ENCODE measurements at places on chromosomes 3 and 15.

DNA sequence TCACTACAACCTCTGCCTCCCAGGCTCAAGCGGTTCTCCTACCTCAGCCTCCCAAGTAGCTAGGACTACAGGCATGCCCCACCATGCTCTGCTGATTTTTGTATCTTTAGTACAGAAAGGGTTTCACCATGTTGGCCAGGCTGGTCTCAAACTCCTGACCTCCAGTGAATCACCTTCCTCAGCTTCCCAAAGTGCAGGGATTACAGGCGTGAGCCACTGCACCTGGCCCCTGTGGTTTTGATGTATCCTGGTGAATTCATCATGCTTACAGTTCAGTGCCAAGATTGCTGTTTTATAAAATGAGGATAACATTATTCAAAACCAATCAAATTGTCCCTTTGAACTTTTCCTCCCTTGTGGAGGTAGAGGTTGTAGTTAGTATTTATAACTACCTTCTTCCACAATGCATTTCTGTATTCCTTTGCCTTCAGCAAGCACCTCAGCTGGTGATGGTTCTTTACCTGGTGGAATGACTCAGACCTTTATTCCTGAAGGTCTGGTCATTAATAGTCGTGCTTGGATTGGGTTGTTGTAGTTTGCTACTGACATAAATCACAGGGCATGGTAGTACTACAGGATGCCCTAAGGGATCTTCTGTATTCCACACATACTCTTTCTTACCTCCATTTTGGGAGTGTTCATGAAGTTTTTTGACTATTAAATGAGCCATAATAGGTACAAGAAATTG is 76.9 kb downstream of the UBP1 start:
- no peak for DNase-seq

DNA sequence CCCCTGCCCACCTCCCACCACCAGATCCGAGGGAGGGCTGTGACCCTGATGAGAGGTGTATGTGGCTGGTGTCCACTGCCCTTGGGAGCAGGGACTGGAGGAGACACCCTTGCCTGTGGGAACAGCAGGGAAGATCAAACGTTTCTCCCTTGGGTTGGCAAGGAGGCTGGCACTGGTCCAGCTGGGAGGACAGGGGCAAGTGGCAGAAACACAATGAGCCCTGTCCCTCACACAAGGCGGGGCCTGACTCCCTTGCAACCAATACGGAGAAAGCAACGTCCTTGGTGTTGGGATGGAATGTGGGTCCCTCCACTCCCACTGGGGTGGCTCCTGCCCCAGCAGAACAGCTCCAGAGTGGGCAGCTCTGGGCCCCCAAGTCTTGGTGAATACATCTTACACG is 5.2 kb downstream of the HYAL2 start:
- no peak for DNase-seq

DNA sequence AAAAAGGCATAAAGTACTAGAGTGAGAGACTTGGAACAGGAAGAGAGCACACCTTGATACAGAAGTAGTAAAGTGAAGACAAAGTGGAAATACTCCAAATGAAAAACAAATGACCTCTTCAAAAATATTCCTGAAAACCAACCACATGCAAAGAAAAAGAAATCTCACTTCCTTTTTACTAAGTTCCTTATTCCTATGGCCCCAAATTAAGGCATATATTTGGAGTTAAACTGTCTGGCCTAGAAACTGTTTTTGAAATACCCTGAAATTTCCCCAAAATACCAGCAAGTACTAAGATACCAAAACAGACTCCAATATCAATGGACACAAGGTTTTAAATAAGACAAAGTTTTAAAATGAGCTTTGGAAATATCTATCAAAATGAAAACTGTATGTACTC is 58.2 kb downstream of the ZNF148 start:
- DNase-seq: no peak

DNA sequence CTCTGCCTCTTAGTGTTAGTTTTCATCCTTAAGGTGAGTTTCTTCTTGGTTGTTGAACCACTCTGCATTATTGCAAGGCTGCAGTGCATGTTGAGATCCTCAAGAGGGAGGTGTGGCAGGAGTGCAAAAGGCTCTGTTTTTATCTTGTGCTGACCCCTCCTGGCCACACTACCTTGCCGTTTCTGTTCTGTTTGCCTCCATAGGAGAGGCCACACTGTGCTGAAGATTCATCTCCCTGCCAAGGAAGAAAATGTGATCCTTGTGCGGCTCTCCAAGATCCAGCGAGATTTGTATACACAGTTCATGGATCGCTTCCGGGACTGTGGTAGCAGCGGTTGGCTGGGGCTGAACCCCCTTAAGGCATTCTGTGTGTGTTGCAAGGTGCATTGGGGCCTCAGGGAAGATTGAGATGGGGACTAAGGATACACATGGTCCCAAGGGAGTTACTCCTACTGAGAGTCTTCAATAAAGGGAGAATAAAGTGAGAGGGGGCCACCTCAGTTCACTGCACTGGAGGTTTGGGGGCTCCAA is 33.0 kb upstream of the TEX264 start:
- no peak for DNase-seq

DNA sequence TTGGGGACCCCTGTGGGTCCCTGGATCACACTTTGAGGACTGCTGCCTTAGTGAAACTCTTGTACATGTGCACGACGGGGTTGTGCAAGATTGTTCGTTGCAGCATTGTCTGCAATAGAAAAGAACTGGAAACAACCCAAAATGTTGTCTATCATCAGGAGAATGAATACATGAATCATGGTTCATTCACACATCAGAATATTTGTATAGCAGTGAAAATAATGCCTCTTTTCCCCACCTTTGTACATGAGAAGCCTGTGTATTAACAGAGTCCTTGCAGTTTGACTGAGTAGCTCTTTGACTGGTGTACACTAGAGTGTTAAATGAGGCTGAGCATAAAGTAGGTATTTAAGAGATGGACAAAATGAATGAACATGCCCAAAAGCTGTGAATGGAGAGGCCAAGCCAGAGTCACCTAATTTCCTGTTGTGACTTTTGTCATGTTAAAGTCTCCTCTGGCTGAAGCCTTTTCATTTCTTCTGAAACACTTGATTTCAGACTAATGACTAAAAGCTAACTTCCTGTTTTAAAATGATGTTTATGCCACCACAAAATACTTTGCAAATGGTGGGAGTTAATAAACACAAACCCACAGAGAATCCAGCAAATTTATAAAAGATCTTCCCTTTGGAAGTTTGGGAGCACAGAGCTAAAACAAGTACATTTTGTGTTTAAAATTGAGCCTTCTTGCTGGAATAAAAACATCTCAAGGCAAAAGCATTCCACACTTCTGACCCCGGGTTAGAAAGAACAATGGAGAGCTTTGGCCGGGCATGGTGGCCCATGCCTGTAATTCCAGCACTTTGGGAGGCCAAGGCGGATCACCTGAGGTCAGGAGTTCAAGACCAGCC is 20.6 kb upstream of the USP3 start:
- no peak for DNase-seq

GRCh38 chr3:119660474-119661440 is at the start of gene POPDC2:
TSS of gene POPDC2 (minus strand) at chr3:119660589. CDS start at chr3:119660423, 166 bp downstream.
- no peak for DNase-seq

- DNase-seq: no peak
Measured at GRCh38 chr3:111802163-111802625, 56.9 kb upstream of the PHLDB2 start.

- no peak for DNase-seq
Measured at GRCh38 chr3:170307671-170308405, 49.7 kb upstream of the SKIL start.
